AML-193 (cell line): ENCODE measurements at places on chromosomes 7 and 10.

DNA sequence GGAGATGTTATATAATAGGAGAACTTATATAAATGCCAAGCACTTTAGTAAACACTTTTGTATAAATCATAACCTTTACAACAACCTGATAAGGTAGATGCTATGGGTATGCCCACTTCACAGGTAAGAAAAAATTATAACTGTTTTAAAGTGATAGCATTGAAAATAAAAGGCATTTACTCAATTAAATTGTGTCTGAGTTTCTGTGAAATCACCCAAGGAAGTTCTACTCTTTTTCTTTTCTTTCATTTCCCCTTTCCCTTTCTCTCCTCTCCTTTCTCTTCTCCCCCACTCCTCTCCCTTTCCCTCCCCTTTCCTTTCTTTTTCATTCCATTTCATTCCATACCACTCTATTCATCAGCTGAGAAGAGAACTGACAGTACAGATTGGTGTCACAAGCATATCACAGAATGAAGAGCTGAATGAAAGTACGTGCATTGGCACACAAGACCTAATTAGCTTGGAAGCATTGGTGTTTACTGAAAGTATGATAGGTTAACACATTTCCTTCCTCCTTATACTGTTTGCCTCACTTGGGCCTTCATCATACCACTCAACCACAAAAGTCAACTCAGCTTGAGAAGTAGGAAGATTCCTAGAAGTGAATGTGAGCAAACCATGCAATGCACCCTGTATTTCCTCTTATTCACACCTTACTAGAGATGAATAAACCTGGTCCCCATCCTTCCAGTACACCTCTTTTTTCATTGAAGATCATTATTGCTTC, 117.9 kb upstream of the AGR3 start:
- peak; percentile 81 for DNase-seq

- DNase-seq: no peak
These were observed 459.3 kb upstream of the NRP1 start for GRCh38 chr10:33793793-33794192.

DNA sequence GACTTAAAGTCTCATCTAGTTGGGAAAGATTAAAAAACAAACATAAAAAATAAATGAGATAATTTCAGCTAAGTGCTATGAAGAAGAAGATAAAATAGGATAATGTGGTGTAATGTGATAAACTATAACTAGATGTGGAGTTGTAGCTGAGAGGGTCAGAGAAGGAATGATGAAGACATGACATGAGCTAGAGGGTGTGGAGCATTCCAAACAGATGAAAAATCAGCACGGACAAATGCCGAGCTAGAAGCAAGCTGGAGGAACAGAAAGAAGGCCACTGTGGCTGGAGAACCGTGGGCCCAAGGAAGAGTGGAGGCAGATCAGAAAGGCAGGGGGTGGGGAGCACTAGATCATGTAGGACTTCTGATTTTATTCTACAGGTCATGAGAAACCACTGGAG, 70.6 kb downstream of the CDK6 start:
- no peak for DNase-seq

- DNase-seq: no peak
These were observed 24.4 kb downstream of the TACC2 start for GRCh38 chr10:122013311-122013780.

DNA sequence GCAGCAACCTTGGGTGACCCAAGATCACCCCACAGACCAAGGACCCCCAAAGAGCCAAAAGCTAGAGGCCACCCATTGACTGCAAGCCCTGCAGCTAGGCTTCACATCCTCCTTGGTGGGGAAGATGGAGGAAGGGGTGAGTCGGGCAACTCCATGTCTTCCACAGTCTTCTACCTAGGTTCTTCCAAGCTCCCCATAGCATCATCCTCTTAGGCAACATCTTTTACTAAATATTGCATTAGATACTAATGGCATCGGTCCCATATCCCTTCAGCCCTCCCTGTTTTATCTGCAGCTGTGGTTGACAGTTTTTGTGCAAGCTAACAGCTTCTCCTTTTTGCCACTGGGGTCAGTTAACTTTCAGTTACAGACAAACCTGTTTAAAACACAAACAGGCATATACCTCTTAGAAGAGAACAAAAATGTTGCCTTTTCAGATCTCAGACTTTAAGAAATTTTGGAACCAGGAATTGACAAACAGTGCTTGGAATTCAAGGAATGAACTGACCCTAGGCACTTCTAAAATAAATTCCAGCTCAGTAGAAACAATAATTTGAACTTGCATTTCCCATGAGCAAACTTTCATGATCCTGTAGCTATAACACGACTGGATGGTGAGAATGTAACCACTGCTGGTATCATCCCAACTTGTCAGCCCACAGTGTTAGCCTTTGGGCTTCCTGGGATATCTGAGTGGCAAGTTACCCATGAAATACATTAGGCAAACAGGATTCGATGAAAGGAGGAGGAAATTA, 33.9 kb upstream of the MSMB start:
- peak; percentile 98 for DNase-seq

DNA sequence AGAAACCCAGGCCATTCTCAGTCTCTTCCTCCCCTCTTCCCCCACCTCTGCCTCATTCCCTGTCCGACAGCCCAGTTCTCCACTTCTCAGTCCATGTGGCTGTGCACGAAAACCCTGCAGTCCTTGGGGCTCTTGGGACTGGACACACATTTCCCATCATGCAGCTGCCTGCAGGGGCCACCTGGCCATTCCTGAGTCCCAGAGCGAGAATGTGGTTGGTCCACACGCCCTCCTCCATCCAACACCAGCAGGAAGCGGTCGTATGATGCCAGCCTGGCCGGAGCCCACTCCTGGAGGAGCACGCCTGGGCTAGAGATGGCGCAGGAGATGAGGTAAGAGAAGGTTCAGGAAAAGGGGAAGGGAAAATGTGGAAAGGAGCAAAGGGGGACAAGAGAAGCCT, 222.5 kb downstream of the USP6NL start:
- no peak for DNase-seq

- DNase-seq: no peak
These were observed 256.1 kb downstream of the COBL start for GRCh38 chr7:51060536-51060935.

GRCh38 chr10:122990278-122990677, 10.1 kb downstream of the PSTK start:
- no peak for DNase-seq

DNA sequence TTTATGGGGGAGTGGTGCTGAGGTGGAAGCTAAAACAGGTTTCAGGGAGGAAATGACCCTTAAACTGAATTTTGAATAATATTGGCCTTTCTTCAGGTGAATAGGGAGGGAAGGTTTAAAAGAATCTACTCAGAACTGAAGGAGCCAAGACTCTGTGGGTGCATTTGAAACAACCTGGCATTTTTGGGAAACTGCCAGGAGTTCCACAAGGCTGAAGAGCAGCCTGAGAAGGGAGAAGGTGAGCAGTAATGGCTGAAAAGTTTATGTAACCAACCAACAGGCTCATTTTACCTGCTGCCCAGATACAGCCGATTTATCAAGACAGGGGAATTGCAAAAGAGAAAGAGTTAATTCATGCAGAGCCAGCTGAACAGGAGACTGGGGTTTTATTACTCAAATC, 4.0 kb upstream of the PANK1 start:
- DNase-seq: no peak

GRCh38 chr7:36147361-36147760, 5.7 kb upstream of the EEPD1 start:
- no peak for DNase-seq

GRCh38 chr10:127198721-127199120, 2.3 kb upstream of the INSYN2A start:
- DNase-seq: no peak

DNA sequence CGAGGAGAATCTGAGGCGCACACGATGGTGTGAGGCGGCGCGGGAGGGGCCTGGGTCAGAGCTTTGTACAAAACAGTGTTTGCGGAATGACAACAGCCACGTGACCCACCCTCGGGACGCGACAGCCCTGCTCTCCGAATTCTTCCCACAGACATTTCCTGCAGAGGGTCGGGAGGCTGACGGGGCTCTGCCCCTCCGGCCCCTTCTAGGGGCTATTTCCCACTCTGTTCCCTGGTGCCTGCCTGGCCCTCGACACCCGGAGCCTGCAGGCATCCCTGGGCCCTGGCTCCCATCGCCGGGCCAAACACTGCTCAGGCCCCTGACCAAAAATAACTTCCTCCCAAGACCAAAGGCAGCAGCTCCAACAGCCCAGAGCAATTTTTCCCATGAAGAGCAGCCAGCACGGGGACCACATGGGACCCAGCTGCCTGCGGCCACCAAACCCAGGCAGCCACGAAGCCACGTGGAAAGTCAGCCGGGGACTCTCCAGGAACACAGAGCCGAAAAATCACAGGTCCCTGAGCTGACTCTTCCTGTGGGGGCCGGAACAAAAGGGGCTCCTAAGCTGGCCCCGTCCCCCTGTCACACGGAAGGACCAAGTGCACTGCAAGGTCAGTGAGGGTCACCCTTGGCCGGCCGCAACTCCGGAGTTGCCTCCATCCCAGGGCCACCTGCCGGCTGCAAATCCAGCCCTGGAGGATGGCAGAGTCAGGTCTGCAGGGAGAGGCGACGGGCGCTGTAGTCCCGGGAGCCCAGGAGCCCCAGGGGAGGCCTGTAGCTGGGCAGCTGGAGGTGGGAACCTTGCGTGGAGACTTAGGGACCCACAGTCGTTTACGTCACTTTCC, 42.0 kb downstream of the PAPOLB start:
- DNase-seq: no peak

DNA sequence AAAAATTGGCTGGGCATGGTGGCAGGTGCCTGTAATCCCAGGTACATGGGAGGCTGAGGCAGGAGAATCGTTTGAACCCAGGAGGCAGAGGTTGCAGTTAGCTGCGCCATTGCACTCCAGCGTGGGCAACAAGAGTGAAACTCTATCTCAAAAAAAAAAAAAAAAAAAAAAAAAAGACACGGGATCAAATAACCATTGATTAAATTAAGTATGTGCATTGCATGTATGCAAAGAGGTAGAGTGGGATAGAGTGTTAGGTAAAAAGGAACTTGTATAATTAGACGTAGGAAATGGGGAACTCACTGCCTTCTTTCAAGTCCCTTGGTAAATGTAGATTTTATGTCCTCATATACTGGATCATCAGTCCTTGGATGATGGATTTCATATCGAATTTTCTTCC, 13.1 kb downstream of the VCL start:
- DNase-seq: peak; percentile 48

DNA sequence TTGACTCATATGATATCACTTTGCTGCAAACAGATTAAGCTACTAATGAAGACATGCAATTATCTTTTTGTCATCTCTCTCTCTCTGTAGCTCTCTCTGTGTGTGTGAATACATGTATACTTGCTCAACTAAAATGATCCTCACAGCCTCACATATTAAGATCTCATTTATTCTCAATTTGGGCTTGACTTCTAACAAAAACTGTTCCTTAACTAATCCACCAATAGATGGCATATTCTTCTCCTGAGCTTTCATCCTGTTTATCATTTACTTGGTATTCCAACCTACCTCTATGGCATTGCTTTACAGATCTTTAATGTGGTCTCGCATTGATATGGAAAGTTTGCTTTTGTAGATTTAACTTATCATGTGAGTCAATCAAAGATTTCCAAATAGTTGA, 540.4 kb downstream of the CNTNAP2 start:
- no peak for DNase-seq

DNA sequence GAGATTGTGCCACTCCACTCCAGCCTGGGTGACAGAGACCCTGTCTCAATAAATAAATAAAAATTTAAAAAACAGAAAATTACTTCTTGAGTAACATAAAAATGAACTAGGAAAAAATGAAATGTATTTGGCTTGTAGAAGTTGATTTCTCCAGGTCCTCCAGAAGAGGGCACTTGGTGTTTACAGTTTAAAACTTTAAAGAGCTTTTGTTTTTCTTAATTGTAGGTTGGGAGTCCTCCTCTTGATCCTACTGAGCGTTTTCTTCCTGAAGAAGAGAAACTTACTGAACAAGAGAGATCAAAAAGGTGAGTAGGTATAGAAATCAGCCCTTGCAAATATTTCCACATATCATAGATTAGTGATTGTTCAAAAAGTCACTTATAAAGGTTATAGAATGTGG, 16.2 kb downstream of the KIFBP start:
- DNase-seq: peak; percentile 78

GRCh38 chr7:37332243-37333016, 116.2 kb downstream of the ELMO1 start:
- DNase-seq: no peak

- no peak for DNase-seq
These were observed 57.9 kb downstream of the ZNF467 start for GRCh38 chr7:149715476-149715875.

DNA sequence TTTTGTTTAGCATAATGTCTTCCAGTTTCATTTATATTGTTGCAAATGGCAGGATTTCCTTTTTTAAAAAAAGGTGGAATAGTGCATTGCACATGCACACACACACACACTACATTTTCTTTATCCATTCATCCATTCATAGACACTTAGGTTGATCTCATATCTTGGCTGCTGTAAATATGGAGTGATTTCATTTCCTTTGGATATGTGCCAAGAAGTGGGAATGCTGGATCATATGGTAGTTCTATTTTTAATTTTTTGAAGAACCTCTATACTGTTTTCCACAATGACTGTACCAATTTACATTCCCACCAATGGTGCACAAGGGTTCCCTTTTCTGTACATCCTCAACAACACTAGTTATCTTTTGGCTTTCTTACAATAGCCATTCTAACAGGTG, 68.9 kb downstream of the EBLN1 start:
- no peak for DNase-seq

GRCh38 chr7:64628721-64629120, 37.2 kb upstream of the ZNF107 start:
- DNase-seq: no peak

DNA sequence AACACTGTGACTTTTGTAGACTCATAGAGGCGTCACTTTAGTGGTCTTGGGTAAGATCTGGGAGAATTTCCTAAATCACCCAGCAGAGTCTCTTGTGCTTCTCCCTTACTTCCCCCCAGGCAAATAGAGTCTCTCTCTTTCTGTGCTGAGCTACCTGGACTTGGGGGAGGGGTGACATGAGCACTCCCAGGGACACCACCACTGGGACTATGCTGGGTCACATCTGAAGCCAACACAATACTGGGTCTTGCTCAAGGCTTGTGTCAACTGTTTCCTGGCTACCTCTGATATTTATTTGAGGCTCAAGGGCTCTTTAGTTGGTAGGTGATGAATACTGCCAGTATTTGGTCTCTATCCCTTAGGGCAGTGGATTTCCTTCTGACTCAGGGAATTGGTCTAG, 214.6 kb upstream of the TPK1 start:
- DNase-seq: no peak

DNA sequence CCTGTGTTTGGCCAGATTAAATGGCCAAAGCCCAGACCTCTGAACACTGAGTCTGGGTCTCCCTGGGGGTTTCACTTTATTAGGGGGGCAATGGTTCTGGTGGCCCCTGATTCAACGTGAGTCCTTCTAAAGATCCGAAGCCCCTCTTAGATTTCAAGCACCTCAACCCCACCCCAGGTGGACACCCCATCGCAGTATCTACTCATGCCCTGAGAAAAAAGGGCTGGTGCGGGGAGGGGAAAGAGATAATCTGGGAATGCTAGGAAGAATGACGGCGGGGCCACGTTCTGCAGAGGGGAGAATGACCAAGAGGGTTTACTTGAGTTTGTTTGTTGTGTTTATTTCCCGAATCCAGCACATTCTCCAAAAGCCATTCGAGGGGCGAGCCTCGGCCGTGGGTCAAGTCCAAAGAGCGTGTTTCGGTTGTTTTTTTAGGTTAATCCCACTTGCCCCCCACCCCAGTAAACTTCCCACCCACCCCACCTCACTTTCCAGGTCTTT, 832 bp downstream of the PDLIM1 start:
- no peak for DNase-seq

- DNase-seq: no peak
These were observed 11.4 kb downstream of the BHLHA15 start for GRCh38 chr7:98222533-98223195.

- DNase-seq: no peak
These were observed 619.2 kb upstream of the GALNT17 start for GRCh38 chr7:70512761-70513160.
